ENCODE measurements at places on chromosomes 1 and 21.
A peak's percentile ranks its signal among the peaks of the same experiment; 100 is the strongest.

GRCh38 chr1:117895482-117896114, 33.8 kb downstream of the GDAP2 start:
- DNase-seq = peak; percentile 42

DNA sequence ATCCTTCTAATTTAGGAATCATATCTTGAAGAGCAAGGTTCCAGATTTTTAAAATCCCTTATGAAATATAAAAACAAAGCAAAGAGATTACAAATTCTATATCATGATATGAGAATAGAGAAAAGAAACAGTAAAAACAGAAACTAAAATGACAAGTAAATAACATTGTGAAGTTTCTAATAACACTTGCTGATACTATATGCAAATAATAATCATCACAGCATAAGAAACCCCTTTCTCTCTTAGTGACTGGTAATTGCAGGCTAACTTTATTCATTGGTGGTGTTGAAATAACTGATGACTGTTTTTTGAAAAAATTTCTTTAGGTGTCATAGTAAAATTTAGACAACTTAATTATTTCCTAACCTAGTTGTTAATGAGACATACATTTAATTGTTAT, 281.6 kb downstream of the PLA2G4A start:
- no peak for DNase-seq

DNA sequence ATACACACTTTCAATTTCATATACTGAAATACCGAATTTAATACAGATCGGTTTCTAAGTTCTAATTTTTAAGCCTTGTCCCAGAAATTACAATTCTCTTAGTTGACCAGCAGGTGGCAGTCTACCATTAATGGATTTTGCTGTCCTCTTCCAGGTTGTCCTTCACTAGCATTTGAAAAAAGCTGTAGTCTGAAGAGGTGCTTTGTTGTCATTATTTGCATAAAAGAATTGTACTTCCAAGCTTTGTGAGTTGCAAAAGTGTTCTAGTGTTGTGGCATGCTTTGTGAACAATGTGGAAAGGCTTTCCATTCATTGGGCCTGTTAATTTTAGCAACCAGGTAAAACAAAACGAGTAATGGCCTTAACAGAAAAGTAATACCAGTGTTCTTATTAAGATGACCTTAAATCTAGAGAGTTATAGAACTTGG, 193.6 kb downstream of the RPS6KC1 start:
- no peak for DNase-seq

DNA sequence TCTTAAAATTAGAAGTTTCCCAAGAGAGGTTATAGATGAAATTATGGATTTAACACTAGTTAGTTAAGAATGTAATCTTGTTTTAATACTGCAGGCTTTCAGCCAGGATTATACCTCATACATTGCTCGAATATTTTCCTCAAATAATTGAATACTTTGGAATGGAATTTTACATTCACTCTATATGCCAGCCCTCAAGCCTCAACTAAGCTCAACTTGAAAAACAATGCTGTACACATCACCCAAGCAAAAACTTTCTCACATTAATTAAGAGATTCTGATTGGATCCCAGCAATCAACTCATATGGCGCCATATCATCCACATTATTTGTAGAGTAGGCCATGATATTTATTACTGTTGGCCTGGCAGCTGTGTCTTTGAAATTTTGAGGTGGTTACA, 710.7 kb upstream of the ADAMTS5 start:
- no peak for DNase-seq

- no peak for DNase-seq
These were observed 919 bp downstream of the CTSS start for GRCh38 chr1:150764617-150765101.

DNA sequence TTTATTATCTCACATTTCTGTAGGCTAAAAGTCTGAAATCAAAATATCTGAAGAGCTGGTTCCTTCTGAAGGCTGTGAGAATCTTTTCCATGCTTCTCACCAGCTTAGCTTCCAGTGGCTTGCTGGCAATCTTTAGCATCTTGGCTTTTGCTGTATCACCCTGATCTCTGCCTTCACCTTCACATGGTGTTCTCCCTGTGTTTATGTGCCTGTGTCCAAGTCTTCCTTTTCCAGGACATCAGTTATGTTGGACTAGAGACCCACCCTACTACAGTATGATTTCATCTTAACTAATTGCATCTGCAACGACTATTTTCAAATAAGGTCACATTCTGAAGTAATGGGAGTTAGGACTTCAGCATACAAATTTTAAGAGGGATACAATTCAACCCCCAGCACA, 772.3 kb upstream of the ADAMTS5 start:
- DNase-seq = no peak

DNA sequence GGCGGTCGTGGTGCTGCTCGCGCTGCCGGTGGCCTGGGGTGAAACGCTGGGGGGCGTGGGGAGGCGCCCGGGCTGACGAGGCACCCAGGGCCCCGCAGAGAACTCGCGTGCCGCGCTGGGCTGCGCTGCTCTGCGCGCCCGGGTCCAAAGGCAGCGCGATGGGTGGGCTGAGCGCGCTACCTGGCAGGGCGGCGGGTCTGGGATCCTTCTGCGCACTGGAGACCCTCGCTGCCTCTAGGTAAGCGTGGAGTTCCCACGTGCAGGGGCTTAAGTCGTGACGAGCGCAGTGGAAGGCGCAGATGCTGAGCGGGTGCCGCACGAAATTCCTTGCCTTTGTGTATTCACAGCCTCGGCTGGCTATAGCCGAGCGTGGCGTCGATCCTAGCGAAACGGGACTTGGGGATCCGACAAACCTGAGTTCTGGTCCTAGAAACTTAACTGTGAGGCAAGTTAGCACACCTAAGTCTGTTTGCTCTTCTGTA, 24.6 kb downstream of the CR1L start:
- DNase-seq = no peak

GRCh38 chr1:201495551-201496295, 11.2 kb downstream of the CSRP1 start:
- no peak for DNase-seq

- no peak for DNase-seq
These were observed 110.6 kb downstream of the HS2ST1 start for GRCh38 chr1:87024936-87025540.

Measured in stimulated activated CD4-positive, alpha-beta T cell treated with anti-CD3 and anti-CD28 coated beads, Interleukin-4, amount 100 ng/mL, for 1 hour (primary cell).